Kidney epithelial cell (primary cell): ENCODE measurements at places on chromosomes 16 and 17.
A peak's percentile ranks its signal among the peaks of the same experiment; 100 is the strongest.

- DNase-seq = no peak
Observed at GRCh38 chr17:72175263-72175662, 54.4 kb downstream of the SOX9 start.

DNA sequence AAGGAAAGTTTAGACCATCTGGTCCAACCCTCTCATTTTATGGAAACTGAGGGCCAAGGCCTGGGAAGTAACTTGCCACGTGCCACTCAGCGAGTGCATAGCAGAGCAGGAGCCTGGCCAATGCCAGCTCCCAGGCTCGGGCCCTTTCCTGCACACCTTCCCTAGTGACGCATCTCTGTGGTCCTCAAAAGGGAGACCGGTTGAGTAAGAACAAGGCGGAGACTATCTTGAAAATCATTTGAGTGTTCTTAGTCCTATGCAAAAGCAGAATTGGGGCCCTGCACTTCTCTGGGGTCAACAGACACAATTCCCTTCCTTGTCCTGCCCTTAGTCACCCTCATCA is 2.8 kb downstream of the CCL4 start:
- DNase-seq = no peak

- no peak for DNase-seq
Observed at GRCh38 chr16:7419441-7419840, 86.8 kb downstream of the RBFOX1 start.

GRCh38 chr16:21653571-21653970 is 1.2 kb upstream of the IGSF6 start:
- no peak for DNase-seq

DNA sequence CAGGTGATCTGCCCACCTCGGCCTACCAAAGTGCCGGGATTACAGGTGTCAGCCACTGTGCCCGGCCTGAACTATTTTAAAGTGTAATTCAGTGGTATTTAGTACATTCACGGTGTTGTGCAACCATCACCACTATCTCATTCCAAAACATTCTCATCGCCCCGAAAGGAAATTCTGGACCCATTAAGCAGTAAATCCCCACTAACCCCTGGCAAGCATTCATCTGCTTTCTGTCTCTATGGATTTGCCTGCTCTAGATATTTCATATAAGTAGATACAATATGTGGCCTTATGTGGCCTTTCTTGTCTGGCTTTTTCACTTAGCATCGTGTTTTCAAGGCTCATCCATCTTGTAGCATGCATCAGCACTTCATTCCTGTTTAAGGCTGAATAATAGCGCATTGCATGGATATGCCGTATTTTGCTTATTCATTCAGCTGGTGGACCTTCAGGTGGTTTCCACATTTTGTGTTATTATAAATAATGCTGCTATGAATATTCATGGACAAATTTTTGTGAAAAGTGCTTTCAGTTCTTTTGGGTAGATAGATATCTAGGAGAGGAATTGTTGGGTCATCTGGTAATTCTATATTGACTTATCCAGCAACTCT is 8.4 kb upstream of the HERPUD1 start:
- no peak for DNase-seq

- no peak for DNase-seq
Observed at GRCh38 chr16:58306327-58306726, 11.5 kb upstream of the PRSS54 start.

- peak; percentile 80 for DNase-seq
Observed at GRCh38 chr16:25109643-25110042, 1.9 kb upstream of the LCMT1 start.

GRCh38 chr16:28112908-28113307 is 49.4 kb upstream of the GSG1L start:
- DNase-seq = no peak

- no peak for DNase-seq
Observed at GRCh38 chr17:50443505-50443974, 17.5 kb downstream of the ACSF2 start.

DNA sequence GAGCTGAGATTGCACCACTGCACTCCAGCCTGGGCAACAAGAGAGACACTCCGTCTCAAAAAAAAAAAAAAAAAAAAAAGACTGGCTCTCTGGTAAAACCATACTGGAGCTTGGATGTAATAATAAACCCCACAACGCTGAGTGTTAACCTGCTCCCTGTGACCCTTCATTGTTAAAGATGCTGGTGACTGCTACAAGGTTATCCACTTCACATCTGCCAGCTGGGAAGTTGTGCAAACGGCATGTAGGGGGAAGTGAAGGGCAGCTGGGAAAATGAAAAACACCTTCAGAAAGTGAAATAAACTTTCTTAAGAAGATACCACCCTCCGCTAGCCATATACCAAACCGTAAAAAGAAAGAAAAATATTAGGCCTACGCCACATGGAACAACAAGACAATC is 131.0 kb upstream of the NUDT7 start:
- DNase-seq = no peak

GRCh38 chr16:10737068-10737625 is 6.5 kb upstream of the NUBP1 start:
- DNase-seq = no peak

- no peak for DNase-seq
Observed at GRCh38 chr17:70863436-70864248, 694.3 kb downstream of the KCNJ2 start.

DNA sequence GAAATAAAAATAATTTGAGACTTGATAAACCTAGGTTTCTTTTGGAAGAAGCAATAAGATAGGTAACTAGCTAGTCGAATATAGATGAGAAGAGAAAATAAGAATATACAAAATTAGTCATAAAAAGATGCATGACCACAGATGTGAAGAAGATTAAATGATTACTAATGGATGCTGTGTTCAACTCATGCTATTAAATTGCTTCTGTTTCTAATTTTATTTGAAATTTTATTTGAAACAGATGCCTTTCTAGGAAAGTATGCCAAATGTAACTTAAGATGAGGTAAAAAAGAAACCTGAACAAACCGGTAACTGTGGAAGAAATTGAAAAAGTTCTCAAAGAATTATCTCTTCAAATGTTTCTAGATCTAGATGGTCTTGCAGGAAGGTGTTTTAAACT is 91.6 kb downstream of the OR1D5 start:
- no peak for DNase-seq

DNA sequence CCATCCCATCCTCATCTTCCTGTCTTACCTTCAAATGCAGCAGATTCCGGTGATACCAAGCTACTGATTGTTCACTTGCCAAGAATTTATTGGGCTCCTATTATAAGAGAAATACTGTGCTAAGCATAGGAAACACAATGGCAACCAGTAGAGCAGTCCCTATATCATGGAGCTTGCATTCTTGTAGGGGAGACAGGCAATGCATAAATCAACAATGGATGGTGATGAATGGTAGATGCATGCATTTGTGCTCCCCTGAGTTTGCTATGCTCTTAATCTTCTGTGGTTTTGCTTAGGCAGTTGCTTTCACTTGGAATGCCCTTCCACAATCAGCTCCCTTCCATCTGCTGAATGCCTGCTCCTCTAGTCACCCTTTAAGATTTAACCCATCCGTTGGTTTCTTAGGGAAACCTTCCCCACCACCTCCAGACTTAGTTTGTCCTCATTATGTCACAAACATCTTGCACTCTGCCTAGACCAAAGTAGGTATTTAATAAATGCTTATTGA is 200.2 kb upstream of the TOX3 start:
- no peak for DNase-seq

DNA sequence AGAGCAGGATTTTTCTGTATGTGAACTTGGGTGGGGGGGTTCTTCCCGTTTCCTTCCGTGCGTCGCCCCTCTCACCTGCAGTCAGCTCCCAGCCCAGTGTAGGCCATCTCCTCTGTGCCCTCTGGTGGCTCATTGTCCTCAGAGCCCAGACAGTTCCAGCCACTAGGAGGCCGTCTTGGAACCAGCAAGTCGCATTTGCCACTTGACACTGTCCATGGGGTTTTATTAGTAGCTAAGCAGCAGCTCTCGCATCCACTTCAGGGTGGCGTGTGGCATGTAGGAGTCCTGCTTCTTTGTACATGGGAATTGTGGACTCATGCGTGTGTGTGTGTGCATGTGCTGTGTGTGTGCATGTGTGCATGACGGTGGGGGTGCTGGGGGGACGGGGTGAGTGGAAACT is 74.0 kb downstream of the SEC14L1 start:
- DNase-seq = no peak

DNA sequence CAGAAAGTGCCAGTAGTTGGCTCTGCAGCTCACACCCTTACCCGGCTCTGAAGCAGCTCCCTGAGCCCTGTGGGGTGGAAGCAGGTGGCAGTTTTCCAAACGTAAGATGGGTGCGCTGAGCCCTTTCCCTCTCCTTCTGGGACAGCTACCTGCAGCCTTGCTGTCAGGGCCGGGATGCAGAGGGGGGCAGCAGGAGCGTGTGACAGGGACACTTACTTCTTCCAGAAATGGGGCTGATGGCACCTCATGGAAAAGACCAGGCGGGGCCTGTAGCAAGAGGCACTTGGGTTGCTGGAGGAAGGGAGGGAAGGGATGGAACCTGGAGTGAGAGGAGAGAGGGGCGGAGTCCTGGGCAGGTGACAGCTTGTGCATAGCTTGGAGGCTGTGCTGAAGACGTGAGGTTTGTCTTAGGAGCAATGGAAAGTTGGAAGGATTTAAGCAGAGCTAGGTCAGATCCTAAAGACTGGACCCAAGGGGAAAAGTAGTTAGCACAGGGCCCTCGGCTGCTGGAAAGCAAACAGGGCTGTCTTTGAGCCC is 216.8 kb upstream of the RPL38 start:
- no peak for DNase-seq

DNA sequence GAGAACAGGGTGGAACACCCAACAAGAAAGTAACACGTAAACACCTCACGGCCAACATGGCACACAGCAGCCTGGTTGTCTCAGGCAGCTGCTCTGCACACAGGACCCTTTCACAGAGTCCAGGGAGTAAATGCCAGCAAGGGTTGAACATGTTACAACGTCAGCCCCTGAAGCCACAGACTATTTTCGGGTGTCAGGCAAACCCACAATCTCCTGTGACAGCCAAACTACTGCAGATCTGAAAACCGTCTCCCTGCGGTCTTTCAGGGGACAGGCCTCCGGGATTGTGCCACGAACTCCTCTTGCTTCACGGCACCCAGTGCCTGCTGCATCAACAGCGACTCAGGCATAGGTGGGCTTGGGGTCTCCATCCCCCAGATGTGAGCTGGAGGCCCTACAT is 127.7 kb downstream of the XYLT1 start:
- no peak for DNase-seq

DNA sequence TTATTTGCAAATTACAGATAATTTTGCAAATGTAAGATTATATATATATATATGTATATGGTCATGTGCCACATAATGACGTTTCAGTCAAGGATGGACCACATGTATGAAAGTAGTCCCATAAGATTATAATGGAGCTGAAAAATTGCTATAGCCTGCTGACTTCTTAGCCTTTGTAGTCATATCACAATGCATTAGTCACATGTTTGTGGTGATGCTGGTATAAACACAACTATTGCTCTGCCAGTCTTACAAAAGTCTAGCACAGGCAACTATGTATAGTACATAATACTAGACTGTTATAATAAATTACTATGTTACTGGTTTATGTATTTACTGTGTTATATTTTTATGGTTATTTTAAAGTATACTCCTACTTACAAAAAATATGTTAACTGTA is 444.3 kb downstream of the KCNJ2 start:
- no peak for DNase-seq

DNA sequence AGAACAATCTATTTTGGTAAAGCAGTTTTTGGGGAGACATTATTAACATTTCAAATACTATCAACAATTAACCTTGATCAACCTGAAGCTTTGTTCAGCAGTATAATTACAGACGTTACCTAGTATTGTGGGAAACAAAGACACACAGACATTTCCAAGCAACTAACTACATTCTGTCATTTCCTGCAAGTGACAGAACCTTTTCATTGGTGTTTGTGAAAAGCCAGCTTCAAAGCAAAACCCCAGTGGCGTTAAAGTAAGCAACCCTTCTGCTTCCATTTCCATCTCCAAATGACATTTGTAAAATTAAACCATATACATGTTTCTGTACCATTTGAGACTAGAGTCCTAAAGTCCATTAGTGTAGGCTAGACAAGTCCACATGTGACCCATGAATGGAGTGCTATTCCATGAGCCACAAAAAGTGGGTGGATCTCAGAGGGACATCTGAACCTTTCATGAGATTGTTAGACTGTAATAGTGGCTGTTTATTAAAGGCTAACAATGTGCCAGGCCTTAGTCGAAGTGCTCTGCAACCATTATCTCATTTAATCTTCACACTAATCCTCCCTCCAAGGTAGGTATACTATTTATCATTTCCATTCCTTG is 101.2 kb downstream of the SSH2 start:
- no peak for DNase-seq

- DNase-seq = no peak
Observed at GRCh38 chr16:4788489-4788889, 344 bp upstream of the SEPTIN12 start.

- DNase-seq = peak; percentile 50
Observed at GRCh38 chr17:74442670-74443515, 11.0 kb downstream of the GPRC5C start.

DNA sequence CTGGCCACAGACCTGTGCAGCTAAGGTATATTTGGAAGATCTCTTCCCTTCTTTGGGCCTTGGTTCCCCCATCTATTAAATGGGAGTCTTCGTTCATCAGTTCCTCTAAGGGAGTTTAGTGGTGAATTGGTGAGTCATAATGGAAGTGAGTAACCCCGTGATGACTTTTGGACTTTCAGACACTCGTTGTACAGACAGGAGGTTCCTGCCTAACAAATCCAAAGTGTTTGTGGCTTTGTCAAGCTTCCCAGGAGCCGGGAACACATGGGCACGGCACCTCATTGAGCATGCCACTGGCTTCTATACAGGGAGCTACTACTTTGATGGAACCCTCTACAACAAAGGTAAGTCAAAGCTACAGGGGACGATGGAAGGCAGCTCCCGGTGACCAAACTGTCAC is 40.4 kb downstream of the WSCD1 start:
- DNase-seq = peak; percentile 12

GRCh38 chr17:39633570-39634183 is 3.3 kb upstream of the STARD3 start:
- DNase-seq = no peak

DNA sequence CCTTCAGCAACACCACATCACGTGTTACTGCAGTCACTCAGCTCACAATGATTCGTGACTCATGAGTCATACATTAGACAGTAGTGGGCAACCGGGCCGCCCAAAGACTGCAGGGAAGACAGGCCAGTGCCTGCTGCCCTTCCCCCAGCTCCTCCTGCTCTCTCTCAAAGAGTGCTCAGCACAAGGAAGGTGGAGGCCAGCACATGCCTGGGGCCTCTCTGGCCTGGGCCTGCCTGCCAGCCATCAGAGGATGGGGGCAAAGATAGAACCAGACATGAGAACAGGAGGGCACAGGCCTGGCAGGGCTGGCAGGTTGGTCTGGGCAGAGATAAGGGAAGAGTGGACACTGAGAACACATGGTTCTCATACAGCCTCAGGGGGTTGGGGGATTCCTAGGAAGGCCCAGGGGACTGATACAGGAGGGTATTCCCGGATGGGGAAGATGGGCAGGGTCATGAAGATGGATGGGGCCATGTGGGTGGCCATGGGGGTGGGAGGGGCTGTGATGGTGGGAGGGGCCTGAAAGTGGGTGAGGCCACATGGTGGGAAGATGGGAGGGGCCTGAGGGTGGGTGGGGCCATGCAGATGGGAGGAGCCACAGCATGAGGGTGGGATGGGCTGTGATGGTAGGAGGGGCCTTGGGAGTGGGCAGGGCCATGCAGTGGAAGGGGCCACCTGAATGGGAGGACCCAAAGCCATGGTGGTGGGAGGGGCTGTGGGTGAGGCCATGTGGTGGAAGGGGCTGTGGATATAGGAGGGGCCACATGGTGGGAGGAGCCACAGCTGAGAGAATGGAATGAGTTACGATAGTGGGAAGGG is 29.0 kb downstream of the KATNB1 start:
- DNase-seq = peak; percentile 86

GRCh38 chr17:77098884-77099545 is 41.8 kb upstream of the SEC14L1 start:
- DNase-seq = no peak
